ENCODE measurements at places on chromosomes 5 and 9.

- no peak for DNase-seq
Measured at GRCh38 chr9:83060556-83060955, 2.4 kb downstream of the RASEF start.

GRCh38 chr5:10248378-10249260 lies 1.1 kb downstream of the ATPSCKMT start:
- DNase-seq = no peak

DNA sequence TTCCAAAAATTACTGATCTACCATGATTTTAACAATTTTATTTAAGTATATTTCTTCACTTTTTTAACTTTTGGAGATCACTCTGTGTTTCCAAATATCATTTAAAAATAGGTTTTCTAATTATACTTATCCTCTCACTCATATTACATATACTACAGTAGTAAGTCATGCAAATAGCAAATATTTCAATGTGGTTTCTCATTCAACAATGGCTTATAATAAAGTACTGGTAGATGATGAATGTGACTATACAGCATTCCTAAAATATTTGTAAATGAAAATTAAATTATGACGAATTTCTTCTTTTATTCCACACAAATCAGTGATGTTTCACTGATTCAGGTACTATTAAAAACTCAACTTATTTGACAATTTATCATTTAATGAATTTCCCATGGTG lies 176.3 kb upstream of the MEF2C start:
- DNase-seq = no peak

GRCh38 chr9:121073038-121073437 lies 1.7 kb upstream of the CNTRL start:
- no peak for DNase-seq

- no peak for DNase-seq
Measured at GRCh38 chr5:67190861-67191260, 5.7 kb downstream of the CD180 start.

DNA sequence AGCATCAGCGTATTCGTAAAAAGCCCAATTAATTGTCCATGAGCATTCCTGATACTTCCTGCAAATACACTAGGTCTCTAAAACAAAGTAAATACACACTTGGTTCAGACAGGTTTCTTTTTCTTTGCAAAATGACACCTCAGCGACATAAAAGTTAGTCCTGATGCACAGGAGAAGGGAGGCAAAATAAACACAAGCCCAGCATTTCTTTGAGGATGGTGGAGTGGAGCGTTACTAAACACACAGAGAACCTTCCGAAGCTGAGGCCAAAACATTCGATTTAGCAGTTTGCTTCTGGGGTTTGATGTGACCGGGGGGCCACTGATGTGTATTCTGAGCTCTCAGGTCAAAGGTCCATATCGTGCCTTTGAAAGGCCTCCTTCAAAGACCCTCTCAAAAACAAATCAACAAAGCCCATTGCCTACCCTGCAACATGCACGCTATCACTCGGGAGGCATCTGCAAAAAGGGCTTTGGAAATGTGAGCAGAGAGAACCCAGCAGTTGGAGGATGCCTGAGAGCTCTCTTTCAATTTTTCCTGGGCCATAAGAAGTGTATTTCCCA lies 268.4 kb upstream of the PANK3 start:
- no peak for DNase-seq

DNA sequence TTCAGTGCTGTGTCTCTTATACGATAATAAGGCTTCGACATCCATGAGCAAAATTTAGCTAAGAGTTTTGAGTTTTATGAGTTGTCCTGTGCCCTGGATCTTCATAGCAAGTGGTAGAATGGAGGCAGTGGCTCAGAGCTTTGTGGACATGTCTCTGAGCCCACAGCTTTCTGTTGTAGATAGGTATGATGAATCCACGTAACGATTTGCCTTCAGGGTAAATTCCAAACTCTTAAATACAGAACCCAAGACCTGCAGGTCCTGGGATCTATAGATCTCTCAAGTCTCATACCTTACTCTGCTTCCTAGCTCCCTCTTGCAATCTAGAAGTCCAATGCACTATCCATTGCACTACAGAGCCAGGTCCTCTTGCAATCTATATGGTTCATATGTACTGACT lies 59.5 kb upstream of the TLE4 start:
- DNase-seq = no peak

DNA sequence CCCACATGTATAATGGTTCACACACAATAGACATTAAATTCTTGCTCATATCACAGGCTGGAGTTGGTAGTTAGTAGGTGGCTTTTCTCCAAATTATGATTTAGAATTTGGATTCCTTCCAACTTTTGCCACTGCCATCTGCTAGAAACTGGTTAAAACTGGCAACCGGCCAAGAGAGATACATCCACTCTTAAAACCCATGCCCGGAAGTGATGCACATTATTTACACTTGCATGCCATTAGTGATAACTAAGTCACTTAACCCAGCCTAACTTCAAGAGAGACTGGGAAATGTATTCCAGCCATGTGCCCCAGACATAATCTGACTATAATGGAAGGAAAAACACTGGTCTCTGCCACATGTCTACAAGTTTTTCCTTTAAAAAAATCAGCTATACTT lies 395.7 kb upstream of the SEMA6A start:
- no peak for DNase-seq

DNA sequence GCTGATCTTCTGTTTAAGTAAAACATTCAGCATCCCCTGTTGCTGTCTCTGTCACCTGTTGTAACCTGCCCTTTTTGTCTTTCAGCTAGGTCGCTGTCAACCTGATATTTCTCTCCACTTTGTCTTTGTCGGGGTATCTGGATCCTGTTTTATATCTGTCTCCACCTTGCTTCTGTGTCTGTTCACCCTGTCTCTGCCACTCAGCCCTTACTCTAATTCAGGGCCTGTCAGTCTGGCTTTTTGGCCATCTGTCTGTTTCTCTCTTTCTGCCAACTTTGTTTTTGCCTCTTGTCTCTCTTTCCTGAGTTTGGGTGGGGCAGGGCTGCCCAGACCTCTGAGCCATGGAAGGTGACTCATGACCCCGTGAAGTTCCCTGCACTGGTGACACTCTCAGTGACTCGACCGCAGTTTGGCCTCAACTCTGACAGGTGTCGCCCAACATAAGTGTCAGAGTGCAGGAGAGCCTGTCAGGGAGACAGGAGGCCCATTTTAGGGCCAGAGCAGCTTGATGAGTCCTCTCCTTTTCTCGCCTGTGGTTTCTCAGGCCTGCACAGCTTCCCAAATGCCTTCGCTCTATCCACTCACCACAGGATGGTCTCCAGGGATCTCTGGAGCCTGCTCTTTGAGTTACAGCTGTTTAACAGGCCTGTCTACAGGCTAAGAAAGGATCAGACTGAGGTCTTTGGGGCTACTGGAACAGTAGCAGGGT lies 868 bp downstream of the ZBTB43 start:
- peak; percentile 68 for DNase-seq

GRCh38 chr9:101126556-101126955 lies 98.0 kb downstream of the PLPPR1 start:
- no peak for DNase-seq

DNA sequence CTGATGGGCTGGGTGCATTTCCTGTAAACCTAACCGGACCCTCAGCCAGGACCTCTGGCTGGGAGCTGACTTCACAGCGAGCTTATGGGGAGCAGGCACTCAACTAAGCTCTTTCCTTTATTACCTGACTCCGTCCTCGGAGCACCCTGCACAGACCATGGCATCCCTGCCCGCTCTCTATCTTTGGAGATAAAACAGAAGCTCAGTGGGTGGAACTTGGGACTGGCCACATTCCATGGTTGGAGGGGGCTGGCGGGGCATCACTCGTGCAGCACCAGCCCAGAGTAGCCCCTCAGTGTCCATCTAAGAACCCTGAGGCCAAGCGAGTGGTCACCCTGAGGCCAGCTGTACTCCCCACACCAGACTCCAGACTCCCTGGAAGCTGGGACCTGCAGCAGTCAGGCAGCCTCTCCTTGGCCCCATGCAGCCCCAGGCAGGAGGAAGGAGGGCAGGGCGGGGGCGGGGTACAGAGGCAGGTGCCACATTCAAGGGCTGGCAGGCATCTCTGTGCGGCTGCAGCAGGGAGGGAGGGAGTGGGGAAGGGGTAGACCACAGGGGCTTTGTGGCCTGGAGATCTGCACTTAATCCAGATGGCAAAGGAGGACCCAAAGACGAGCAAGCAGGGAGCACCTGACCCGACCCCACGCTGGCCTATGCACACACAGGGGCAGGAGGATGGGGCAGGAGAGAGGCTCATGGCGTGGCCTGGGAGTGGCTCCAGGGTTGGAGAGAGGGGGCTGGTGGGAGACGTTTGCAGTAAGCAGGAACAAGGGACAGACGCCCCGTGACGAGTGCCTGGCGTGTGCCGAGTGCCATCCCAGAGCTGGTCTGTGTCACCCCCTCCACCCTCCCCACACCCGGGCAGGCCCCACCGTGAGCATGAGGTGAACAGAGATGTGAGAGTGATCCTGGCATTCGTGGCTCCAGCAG lies 26.1 kb downstream of the GLT6D1 start:
- DNase-seq = no peak

DNA sequence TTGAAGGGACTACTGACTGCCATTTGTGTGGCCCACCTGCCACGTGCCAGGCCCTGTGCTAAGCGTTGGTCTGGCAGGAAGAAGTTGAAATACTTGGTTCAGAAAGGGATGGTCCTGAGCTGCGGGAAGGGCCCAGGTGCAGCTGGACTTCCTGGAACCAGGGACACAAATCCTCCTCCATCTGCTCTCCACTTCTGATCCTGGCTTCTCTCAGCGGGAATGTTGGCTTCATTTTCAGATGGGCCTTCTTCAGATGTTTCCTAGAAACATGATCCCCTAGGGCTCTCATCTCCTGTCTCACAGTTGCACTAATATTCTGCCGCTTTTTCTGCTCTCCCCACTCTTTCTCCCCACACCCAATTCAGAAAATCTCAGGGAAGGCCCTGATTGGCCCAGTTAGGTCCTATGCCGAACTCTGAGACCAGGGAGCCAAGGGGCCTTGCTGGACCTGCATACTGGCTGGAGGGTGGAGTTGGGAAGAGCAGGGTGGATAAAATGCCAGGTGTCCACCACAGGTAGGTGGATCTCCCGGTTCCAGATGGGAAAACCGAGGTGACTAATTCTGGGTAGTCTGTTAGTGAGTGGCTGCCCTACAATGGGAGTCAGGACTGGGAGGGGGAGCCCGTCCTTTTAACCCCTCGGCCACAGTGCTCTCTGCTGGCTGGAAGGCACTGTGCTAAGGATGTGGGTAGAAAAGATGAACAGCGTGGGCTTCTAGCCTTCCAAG lies 19.4 kb downstream of the PSAT1 start:
- no peak for DNase-seq

DNA sequence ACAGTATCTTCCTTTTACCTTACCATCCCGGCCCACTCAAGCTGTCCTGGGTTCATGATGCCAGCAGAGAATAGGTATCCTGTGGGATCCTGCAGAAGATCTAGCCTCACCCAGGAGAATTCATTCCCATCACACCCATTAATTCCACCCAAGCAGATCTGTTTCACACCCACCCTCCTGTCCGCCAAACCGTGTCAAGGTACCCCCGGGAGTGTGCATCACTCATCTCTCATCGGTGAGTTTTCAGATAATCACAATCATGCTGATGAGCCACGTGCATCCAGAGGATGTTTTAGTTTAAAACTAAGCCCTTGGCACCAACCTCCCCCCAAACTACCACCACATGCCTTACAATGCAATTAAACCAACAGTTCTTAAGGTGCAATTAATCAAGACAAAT lies 18.8 kb downstream of the ANKH start:
- DNase-seq = no peak

GRCh38 chr5:83470526-83471404 lies 779 bp upstream of the VCAN start:
- DNase-seq = no peak

DNA sequence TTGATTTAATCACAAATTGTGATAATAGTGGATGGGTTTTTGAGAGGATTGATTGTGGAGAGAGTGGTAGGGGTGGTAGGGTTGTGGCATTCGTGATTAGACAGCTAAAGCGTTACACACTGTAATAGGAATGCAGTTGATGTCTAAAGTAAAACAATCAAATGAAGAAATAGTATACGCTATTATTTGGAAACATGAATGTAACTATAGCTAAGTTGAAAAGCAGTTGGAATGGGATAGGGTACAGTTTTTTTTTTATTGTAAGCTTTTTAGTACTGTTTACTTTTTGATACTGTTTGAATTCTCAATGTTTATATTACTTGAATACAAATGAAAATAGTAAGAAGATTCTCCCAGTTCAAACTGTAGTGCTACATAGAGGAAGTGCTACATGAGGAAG lies 51.8 kb downstream of the RANBP17 start:
- no peak for DNase-seq

DNA sequence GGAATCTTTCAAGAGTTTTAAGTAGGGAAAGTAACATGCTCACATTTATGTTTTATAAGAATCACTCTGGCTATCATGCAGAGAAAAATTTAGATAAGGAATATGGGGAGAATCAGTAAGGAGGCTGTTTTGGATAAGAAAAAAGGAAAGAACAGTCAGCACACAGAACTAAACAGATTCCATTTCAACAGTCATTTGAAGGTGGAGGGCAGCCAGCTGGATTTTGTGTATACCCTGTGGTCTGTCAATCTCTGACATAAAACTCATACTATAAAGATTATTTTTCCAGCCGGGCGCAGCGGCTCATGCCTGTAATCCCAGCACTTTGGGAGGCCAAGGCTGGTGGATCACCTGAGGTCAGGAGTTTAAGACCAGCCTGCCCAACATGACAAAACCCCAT lies 64.2 kb downstream of the PCA3 start:
- no peak for DNase-seq
